NT2/D1 (cell line): ENCODE measurements at places on chromosomes 2 and 18.
A peak's percentile ranks its signal among the peaks of the same experiment; 100 is the strongest.

DNA sequence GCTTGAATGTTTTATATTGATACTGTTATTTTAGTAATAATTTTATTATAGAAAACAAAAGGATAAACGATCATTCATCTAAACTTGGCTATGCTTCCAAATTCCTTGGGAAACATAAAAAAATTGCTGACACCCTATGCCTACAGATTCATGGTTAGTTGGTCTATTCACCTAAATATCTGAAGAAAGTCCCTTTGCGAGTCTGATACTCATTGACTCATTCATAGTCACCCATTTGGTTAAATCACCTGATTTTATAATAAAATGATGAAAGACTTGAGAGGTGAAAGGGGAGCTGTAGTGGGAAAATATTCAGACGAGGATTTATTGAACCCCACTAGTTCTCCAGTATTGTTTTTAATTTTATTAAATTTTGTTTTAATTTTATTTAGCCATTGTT, 112.0 kb downstream of the PTPN4 start:
- DNase-seq: no peak

GRCh38 chr18:65942854-65943253, 192.0 kb downstream of the CDH7 start:
- no peak for DNase-seq

GRCh38 chr2:180607514-180608049, 372.8 kb upstream of the UBE2E3 start:
- no peak for DNase-seq

GRCh38 chr2:209305746-209306196, 118.1 kb upstream of the MAP2 start:
- DNase-seq: no peak

GRCh38 chr2:42443718-42444399, 49.9 kb downstream of the KCNG3 start:
- DNase-seq: no peak

- DNase-seq: peak; percentile 54
Observed at GRCh38 chr2:55049043-55049820, 1.0 kb downstream of the RTN4 start.

GRCh38 chr2:96207774-96208142, 869 bp downstream of the STARD7 start:
- DNase-seq: no peak

- no peak for DNase-seq
Observed at GRCh38 chr2:100924122-100924519, 78.0 kb upstream of the RPL31 start.

- DNase-seq: no peak
Observed at GRCh38 chr2:130826821-130827501, 9.8 kb upstream of the ARHGEF4 start.

DNA sequence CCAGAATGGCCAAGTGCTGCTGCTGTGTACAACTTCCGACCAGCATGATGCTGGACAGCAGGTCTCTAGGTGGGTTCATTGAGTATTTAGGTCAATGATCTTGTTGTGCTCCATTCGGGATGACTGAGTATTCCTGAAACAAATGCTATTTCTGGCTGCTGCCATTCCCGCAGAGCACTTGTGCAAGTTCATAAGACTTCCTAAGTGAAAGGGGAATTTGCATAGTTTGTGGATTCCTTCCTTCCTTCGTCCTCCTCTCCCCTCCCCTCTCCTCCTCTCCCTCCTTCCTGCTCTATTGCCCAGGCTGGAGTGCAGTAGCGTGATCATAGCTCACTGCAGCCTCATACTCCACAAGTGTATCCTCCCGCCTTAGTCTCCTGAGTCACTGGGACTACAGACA, 40.4 kb downstream of the LDLRAD4 start:
- no peak for DNase-seq

DNA sequence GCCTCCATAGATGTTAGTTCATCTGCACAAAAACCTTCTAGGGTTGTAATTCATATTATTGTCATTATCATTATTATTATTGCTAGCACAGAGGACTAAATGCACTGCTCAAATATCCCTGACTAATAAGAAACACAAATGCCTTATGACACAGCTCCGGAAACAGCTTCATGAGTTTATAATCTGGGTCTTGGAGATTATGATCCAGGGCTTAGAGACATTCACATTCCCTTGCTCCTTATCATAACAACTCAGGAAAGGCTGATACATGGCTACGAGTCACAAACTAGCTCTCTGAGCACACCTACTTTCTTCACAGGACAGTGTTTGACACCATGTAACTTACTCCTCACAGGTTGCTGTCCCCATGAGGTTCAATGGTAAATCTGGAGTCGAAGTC, 102.2 kb upstream of the TTC39C start:
- no peak for DNase-seq

DNA sequence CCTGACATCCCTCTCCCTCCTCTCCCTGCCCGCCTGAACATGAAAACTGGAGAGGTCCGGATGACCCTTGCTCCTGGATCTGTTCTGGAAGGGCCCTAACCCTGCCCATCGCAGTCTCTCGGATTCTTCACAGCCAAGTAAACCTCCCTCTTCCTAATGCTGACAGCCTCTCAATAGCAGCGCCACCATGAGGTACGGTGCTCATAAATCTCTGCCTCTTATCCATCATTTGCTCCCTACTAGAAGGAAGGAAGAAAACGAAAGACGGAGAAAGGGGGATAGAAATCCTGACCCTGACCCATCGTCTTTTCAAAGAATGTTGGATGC, 257.9 kb downstream of the BCL11A start:
- DNase-seq: no peak

GRCh38 chr2:69559442-69560146, 83.9 kb downstream of the AAK1 start:
- peak; percentile 60 for DNase-seq

- no peak for DNase-seq
Observed at GRCh38 chr18:62576271-62576670, 53.4 kb downstream of the ZCCHC2 start.

DNA sequence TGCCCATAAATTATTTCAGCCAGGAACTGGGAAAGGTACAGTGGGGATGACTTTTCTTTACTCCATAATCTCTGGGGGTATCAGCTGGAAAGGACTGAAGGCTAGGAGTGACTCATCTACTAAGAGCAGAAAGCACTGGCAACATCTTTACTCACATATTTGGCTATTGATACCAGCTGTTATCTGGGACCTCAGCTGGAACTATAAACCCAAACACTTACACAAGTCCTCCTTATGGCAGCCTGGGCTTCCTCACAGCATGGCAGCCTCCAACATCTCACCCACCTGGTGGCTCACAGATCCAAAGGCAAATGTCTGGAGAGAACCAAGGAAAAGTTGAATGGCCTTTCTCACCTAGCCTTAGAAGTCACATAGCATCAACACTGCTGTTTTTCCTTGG, 379.0 kb upstream of the RND3 start:
- DNase-seq: no peak

DNA sequence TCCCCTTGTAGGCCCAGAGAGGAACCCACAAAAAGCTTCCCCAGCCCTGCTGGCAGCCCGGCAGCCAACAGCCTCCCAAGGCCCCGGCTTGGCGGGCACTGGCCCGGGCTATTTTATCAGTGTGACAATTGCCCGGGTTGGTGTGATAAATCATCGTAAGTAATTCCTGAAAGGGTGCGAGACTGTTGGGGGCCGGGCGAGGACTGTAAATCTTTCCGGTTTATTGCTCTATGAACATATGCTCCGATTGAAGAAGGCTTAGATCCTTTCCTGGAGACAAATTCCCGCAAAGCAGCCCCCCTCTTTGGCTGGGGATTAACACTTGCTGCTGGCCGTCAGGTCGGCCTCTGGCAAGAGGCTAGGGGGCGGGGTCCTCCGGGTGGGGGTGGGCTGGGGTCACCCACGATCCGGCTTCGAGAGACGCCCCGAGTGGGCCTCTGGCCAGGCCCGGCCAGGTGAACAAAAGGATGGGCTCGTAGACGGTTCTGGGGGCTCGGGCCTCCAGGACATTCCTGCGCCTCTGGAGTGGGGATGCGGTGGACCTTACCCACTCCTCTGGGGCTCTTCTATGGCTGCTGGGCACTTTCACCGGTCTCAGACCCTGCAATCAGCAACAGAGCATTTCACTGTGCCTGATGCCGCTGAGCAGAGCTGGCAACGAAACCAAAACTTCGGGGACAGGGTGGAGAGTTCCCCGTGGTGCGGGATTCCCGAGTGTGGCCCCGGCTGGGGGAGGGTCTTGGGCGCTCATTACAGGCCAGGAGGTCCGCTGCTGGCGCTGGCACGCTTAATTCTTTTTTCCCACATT, 2.0 kb downstream of the HOXD3 start:
- DNase-seq: no peak

GRCh38 chr2:406231-406630, 118.3 kb upstream of the ALKAL2 start:
- no peak for DNase-seq

- DNase-seq: no peak
Observed at GRCh38 chr2:166158546-166158945, 30.7 kb upstream of the SCN1A start.

GRCh38 chr2:122163617-122164016, 408.2 kb downstream of the TSN start:
- DNase-seq: no peak

- DNase-seq: no peak
Observed at GRCh38 chr18:15198116-15198389, 450.1 kb downstream of the ANKRD30B start.

DNA sequence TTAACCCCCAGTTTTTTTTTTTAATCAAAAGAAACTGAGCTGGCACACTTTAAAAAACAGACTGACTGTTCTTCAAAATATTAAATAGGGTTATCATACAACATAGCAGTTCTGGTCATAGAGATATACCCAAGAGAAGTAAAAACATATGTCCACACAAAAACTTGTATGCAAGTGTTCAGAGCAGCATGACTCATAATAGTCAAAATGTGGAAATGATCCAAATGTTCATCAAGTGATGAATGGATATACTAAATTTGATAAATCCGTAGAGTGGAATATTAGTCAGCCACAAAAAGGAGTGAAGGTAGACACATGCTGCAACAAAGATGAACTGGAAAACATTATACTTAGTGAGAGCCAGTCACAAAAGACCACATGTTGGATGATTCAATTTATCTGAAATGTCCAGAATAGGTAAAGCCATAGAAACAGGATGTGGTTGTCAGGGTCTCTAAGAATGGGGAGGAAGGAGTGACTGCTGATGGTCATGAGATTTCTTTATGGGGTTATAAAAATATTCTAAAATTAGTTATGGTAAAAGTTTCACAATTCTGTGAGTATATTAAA, 5.1 kb downstream of the SMIM21 start:
- no peak for DNase-seq

GRCh38 chr2:212354382-212354781, 184.2 kb downstream of the ERBB4 start:
- no peak for DNase-seq

DNA sequence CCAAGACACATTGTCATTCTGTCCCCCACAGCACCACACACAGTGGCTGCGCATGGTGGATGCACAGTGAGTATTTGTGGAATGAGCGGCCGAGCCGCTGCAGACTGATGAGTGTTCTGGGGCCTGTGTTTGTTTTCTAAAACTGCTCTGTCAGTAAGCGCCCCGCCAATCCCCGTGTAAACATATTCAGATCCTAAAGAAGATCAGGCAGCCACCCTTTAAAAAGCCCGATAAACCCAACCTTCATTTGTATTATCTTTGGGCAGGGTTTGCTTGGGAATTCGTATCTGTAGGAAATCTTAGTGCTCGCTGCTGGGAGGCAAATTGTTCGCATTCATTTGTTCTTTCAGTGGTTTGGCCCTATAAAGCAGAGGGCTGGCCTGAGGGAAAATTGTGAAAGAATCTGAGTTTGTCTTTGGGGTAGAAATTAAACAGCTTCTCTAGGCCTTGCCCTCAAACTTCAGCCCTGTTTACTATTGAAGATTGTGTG, 68.6 kb downstream of the TGOLN2 start:
- DNase-seq: peak; percentile 72

GRCh38 chr2:40028792-40029488, 249.9 kb upstream of the THUMPD2 start:
- no peak for DNase-seq

DNA sequence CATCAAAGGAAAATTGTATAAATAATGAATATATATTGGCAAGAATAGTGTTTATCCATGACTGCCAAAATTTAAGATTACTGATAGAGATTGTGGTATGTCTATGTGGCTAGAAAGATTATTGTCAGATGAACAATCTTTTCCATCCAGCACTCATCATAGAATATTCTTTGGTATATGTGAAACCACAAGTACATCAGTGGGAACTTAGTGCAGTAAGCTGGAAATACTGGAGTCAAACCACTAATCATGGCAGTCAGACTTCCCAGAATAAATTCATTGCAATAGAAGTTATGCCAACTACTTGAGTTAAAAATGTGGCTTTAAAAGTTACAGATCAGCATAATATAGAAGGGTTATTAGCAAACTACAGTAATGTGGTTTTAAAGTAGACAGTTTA, 310.3 kb downstream of the GULP1 start:
- DNase-seq: no peak

- no peak for DNase-seq
Observed at GRCh38 chr2:26008851-26009566, 24.9 kb upstream of the RAB10 start.

- no peak for DNase-seq
Observed at GRCh38 chr2:30217644-30218337, 13.5 kb upstream of the LBH start.

GRCh38 chr2:197266477-197266876, 44.1 kb downstream of the ANKRD44 start:
- DNase-seq: no peak

GRCh38 chr2:201452058-201452921, 750 bp downstream of the STRADB start:
- DNase-seq: no peak

DNA sequence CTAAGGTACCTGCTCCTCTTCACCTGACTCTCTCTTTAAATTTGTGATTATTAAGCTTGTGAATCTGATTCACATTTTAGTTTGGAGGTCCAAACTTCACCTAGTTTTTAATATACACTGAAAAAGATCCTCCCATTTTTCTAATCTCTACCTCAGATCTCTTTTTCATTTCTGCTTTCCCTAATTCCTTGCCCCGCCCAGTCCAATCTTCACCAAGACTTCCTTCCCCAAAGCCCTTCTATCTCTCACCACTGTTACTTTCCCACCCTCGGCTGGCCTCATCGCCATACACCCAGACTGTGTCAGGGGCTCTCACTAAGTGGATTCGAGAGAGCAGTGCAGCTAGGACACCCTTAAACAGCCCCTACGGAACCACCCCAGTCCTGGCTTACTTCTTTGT, 40.0 kb downstream of the LBH start:
- no peak for DNase-seq
